ENCODE measurements at places on chromosomes 5 and 9. TPM values are rescaled to one million over a fixed set of nuclear protein-coding genes. Genes with fewer than 3 reads are reported as not detected.

The SLCO6A1 gene
- total RNA-seq: not detected

The DRD1 gene
- not detected for total RNA-seq

The PCSK1 gene
- not detected for total RNA-seq

The STKLD1 gene
- 0.88 TPM for total RNA-seq

The TYRP1 gene
- total RNA-seq: not detected

The BSPRY gene
- 14.3 TPM for total RNA-seq

The TMC1 gene
- total RNA-seq: not detected

The NEUROG1 gene
- not detected for total RNA-seq

The MRPS30 gene
- 49.9 TPM for total RNA-seq

The SPINK7 gene
- total RNA-seq: not detected

The PCDHB14 gene
- not detected for total RNA-seq

The SMU1 gene
- total RNA-seq: 27.6 TPM

The BAAT gene
- total RNA-seq: 0.24 TPM

The BTNL8 gene
- 0.74 TPM for total RNA-seq

The PROB1 gene
- 4.6 TPM for total RNA-seq

The IQGAP2 gene
- 78.0 TPM for total RNA-seq

The DAB2 gene
- not detected for total RNA-seq

The OBP2B gene
- total RNA-seq: not detected

The PAX5 gene
- total RNA-seq: 2.2 TPM

The TSLP gene
- 3.7 TPM for total RNA-seq

The PCDHGB6 gene
- total RNA-seq: not detected

The SOX30 gene
- total RNA-seq: 0.34 TPM

The PARP8 gene
- 61.0 TPM for total RNA-seq

The ELAVL2 gene
- total RNA-seq: not detected

The GRXCR2 gene
- not detected for total RNA-seq

The ORM2 gene
- not detected for total RNA-seq

The NACC2 gene
- total RNA-seq: 8.4 TPM

The UBE2R2 gene
- 58.1 TPM for total RNA-seq

The FAM221B gene
- not detected for total RNA-seq

The SLCO4C1 gene
- 0.79 TPM for total RNA-seq

The FGF10 gene
- not detected for total RNA-seq

The NREP gene
- 10.1 TPM for total RNA-seq

The TMEM215 gene
- total RNA-seq: not detected

The LCN1 gene
- total RNA-seq: not detected

The PCDHGA1 gene
- 0.05 TPM for total RNA-seq

The CLIC3 gene
- total RNA-seq: 0.43 TPM

The CDX1 gene
- total RNA-seq: not detected

The POLR1E gene
- total RNA-seq: 77.2 TPM

The CCL27 gene
- 1.4 TPM for total RNA-seq

The FRMPD1 gene
- total RNA-seq: not detected

The DMRT3 gene
- total RNA-seq: not detected

The SLC34A1 gene
- 0.21 TPM for total RNA-seq

The SOHLH1 gene
- not detected for total RNA-seq

The PCDHGA8 gene
- total RNA-seq: not detected

The NMUR2 gene
- not detected for total RNA-seq

The PCDHGA5 gene
- total RNA-seq: 0.12 TPM

The GZMA gene
- 4.2 TPM for total RNA-seq

The CAMK2A gene
- total RNA-seq: not detected

The THOC3 gene
- 67.8 TPM for total RNA-seq

The TIMD4 gene
- total RNA-seq: 10.6 TPM

The ITGA1 gene
- 5.6 TPM for total RNA-seq

The PCDHB6 gene
- total RNA-seq: not detected

The SPATA6L gene
- total RNA-seq: 0.60 TPM

The ANKRD31 gene
- 0.58 TPM for total RNA-seq

The SPINK6 gene
- total RNA-seq: not detected

The ADGRD2 gene
- total RNA-seq: not detected

The IL31RA gene
- total RNA-seq: 3.6 TPM

The PCDHB3 gene
- not detected for total RNA-seq

The PKD2L2 gene
- 0.74 TPM for total RNA-seq
